ENCODE measurements at places on chromosomes 2 and 18.

GRCh38 chr2:62547854-62548253 lies 41.9 kb upstream of the TMEM17 start:
- no peak for DNase-seq

GRCh38 chr2:216430811-216431530 lies 18.7 kb downstream of the SMARCAL1 start:
- peak; percentile 26 for DNase-seq

DNA sequence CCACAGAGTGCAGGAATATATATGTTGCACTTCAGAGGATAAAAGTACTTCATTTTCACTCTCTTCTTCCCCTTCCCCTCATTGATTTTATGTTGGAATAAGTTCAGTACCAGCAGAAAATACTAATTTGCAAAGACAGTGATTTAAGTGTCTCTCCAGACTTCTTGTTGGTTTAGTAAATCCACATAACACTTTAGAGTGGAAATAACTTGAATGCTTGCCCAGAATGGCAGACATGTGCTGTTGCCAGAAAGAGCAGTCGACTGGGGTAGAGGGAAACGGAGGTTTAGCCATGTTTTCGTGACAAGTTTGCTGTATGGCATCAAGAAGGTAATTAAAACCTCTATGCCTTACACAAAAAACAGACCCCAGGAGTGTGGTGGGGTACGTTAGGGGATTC lies 246.0 kb upstream of the CXCR4 start:
- DNase-seq, result no peak

DNA sequence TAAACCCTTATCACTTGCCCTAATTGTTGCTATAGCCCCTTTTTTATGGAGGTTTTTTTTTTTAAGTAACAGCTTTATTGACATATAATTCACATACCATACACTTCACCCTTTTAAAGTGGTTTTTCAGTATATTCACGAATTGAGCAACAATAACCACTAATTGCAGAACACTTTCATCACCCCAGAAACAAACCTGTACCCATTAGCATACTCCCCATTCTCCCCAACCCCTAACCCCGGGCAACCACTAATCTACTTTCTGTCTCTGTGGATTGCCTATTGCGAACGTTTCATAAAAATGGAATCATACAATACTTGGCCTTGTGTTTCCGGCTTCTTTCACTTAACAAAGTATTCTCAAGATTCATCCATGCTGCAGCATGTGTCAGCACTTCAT lies 213.6 kb downstream of the ATAD2B start:
- no peak for DNase-seq

DNA sequence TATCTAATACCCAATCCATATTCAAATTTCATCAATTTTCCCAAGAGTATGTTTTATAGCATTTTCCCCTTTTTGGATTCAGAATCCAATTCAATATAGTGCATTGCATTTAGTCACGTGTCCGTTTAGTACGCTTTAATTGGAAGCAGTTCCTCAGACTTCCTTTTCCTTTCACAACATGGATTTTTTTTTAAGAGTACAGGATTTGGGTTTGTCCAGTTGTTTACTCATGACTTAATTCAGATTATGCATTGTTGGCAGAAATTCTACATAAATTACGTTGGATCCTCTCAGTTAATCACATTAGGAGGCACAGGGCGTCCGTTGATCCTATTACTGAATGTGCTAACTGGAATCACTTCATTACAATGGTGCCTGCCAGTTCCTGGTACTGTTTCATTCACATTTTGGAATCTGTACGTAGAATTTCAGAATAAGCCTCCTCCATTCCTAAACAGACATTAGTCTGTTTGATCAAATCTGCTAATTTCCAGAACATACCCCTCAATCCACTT lies 70.0 kb upstream of the ATIC start:
- no peak for DNase-seq

GRCh38 chr2:192159736-192160135 lies 35.0 kb downstream of the TMEFF2 start:
- no peak for DNase-seq

GRCh38 chr2:165618806-165619205 lies 149.3 kb downstream of the CSRNP3 start:
- DNase-seq, result no peak

DNA sequence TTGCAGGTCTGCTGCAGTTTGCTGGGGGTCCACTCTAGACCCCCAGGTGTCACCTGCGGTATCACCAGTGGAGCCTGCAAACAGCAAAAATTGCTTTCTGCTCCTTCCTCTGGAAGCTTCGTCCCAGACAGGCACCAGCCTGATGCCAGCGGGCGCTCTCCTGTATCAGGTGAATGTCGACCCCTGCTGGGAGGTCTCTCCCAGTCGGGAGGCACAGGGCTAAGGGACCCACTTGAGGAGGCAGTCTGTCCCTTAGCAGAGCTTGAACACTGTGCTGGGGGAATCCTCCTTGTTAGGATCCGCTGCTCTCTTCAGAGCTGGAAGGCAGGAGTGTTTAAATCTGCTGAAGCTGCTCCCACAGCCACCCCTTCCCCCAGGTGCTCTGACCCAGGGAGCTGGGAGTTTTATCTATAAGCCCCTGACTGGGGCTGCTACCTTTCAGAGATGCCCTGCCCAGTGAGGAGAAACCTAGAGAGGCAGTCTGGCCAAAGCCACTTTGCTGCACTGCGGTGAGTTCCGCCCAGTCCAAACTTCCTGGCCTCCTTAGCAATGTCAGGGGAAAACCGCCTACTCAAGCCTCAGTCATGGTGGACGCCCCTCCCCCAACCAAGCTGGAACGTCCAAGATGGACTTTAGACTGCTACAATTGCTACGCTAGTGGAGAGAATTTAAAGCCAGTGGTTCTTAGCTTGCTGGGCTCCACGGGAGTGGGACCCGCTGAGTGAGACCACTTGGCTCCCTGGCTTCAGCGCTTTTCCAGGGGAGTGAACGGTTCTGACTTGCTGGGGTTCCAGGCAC lies 652.5 kb downstream of the KCNJ3 start:
- no peak for DNase-seq

- no peak for DNase-seq
These were observed 36.5 kb downstream of the ANO7 start for GRCh38 chr2:241224851-241225438.

GRCh38 chr2:191341436-191341835 lies 96.2 kb downstream of the MYO1B start:
- DNase-seq, result no peak
